ENCODE measurements at places on chromosomes 16 and 17. TPM values are rescaled to one million over a fixed set of nuclear protein-coding genes. Genes with fewer than 3 reads are reported as not detected.

The CYGB gene
- total RNA-seq: 1.0 TPM

The RHBDF1 gene
- 58.2 TPM for total RNA-seq

GRCh38 chr17:81993729-81994592 is 16.5 kb downstream of the ASPSCR1 start:
- no peak overlapping the region for H3K4me3 ChIP-seq
- peaks cover 4% of the 10 kb centered on the region for H3K36me3 ChIP-seq
- H3K27me3 ChIP-seq: no peaks in the 10 kb centered on the region
- DNase-seq: no peak
- peaks cover 2% of the 10 kb centered on the region for H3K4me1 ChIP-seq

GRCh38 chr17:64025732-64026294 is 5.4 kb upstream of the ICAM2 start:
- H3K4me3 ChIP-seq: peak overlapping the region; percentile 60
- H3K4me1 ChIP-seq: peaks cover 26% of the 10 kb centered on the region
- peak; percentile 52 for DNase-seq
- peaks cover 6% of the 10 kb centered on the region for H3K27me3 ChIP-seq

GRCh38 chr16:1052721-1053120 is 19.8 kb upstream of the SSTR5 start:
- no peak overlapping the region for H3K27ac ChIP-seq
- no peaks in the 10 kb centered on the region for H3K36me3 ChIP-seq
- H3K27me3 ChIP-seq: no peaks in the 10 kb centered on the region
- DNase-seq: no peak
- H3K4me1 ChIP-seq: peaks cover 1% of the 10 kb centered on the region
- H3K4me3 ChIP-seq: no peak overlapping the region

GRCh38 chr16:10312784-10313724 is 72.8 kb upstream of the ATF7IP2 start:
- no peak overlapping the region for H3K4me3 ChIP-seq
- H3K27ac ChIP-seq: peak overlapping the region; percentile 71
- H3K36me3 ChIP-seq: peaks cover 1% of the 10 kb centered on the region
- DNase-seq: no peak

- peak overlapping the region; percentile 53 for H3K27ac ChIP-seq
- DNase-seq: no peak
- peaks cover 21% of the 10 kb centered on the region for H3K4me1 ChIP-seq
- H3K36me3 ChIP-seq: peaks cover 44% of the 10 kb centered on the region
- H3K27me3 ChIP-seq: no peaks in the 10 kb centered on the region
Observed at GRCh38 chr16:8919934-8920462, 37.8 kb downstream of the LITAFD start.
